ENCODE measurements at places on chromosomes 12 and 14.
A peak's percentile ranks its signal among the peaks of the same experiment; 100 is the strongest.

DNA sequence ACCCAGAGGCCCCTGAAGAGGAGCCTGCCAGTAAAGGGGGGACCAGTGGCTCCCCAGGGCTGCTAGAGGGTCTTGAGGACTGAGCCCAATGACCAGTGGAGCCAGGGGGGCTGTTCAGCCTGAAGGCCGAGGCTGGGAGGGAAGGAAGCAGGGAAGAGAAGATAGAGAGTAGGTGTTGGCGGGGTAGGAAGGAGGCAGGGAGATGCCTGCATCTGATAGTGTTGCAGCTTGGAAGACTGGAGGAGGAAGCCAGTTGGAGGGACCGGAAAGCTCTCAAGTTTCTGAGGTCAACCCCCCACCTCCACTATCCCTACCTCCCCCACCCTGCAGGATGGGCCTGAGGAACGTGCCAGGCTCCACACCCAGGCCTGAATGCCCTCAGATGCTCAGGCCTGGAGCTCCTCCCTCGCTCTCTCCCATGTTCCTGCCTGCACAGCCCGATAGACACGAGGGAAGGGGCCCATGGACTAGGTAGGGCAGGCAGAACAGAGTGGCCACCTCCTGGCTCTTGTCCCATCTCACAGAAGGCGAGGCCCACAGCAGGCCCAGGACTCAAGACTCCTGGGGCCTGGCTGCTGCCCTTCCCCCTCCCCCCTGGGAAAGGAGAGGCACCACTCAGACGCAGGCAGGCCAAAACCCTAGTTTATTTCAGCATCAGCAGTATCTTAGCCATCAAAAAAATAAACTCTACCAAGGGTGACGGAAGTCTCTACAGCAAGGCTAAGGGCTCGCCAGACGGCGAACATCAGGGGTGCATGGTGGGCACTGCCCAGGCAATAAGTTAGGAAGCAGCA lies 3.4 kb downstream of the CKB start:
- no peak for DNase-seq

- DNase-seq: peak; percentile 34
These were observed 707 bp downstream of the CPSF6 start for GRCh38 chr12:69239922-69240630.

GRCh38 chr12:70852416-70853150 lies 68.0 kb downstream of the PTPRR start:
- DNase-seq: no peak

- DNase-seq: no peak
These were observed 7.1 kb downstream of the RHOF start for GRCh38 chr12:121786440-121786825.

- no peak for DNase-seq
These were observed 30.4 kb upstream of the KCNA5 start for GRCh38 chr12:5013266-5013730.

DNA sequence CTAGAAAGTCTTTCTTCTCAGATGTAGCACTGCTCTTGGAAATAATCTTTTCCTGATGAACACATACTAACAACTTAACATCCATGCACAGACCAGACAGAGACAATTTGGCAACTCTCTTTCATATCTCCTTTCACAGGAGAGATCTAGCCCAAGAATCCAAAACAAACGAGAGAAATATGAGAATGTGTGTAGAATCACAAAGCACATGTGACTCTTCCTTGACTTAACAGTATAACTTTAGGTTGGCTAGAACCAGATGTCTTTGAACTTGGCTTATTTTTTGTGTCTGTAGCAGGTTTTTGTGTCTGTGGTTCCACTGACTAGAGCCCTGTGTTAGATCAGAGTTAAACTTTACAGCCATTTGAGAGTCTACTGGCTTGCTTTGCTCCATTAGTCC lies 114.2 kb downstream of the STXBP6 start:
- DNase-seq: no peak

DNA sequence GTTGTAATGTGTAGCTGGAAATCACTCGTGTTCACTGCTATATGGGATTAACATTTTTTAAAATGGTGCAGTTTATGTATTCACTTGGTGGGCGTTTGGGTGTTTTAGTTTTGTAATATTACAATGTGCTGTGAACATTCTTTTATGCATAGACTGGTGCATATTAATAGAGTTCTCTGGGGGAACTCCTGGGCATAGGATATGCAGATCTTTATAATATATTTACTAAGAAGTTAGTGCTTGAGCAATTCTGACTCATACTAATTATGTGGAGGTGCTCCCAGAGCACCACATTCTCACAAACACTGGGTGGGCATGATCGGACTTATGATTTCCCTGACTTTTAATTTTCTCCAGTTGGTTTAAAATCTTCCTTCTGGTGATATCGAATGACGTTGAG lies 342.3 kb downstream of the PDZRN4 start:
- DNase-seq: no peak

DNA sequence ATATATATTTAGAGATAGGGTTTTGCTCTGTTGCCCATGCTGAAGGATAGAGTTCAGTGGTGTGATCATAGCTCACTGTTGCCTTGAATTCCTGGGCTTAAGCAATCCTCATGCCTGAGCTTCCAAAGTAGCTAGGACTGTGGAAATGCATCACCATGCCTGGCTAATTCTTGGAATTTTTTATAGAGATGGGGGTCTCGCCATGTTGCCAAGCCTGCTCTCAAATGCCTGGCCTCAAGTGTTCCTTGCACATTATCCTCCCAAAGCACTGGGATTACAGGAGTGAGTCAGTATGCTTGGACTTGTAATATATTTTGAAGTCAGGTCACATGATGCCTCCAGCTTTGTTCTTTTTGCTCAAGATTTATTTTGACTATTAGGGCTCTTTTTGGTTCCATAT lies 178.0 kb downstream of the RPAP3 start:
- no peak for DNase-seq

GRCh38 chr12:88156075-88156654 lies 14.1 kb downstream of the TMTC3 start:
- DNase-seq: no peak

GRCh38 chr12:65926119-65926908 lies 102.0 kb downstream of the HMGA2 start:
- DNase-seq: no peak

- DNase-seq: no peak
These were observed 1304.7 kb upstream of the FLRT2 start for GRCh38 chr14:84225268-84225667.

- DNase-seq: no peak
These were observed 58.9 kb upstream of the RESF1 start for GRCh38 chr12:31900271-31900670.

DNA sequence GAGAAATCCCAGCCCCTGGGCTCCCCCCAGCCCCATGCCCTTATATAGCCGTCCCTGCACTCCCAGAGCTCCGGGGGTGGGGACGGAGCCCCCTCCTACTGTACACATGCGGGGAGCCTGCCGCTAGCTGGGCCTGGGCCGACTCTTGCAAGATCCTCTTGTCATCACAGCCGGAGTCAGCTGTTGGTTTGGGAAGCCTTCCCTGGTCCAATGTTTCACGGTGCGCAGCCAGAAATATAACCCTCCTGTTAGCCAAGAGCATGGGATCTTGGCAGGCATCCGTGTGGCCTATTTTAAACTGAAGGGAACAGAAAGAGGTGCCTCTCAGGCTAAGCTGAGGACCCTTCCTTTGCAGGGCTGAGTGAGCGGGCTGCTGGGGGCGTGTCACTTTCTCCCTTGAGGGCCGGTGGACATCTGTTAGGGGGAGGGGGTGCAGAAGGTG lies 175.3 kb downstream of the TSPAN9 start:
- no peak for DNase-seq

GRCh38 chr12:132571051-132571450 lies 39.3 kb downstream of the LRCOL1 start:
- no peak for DNase-seq

GRCh38 chr12:14910090-14910915 lies 24.6 kb upstream of the MGP start:
- peak; percentile 9 for DNase-seq

DNA sequence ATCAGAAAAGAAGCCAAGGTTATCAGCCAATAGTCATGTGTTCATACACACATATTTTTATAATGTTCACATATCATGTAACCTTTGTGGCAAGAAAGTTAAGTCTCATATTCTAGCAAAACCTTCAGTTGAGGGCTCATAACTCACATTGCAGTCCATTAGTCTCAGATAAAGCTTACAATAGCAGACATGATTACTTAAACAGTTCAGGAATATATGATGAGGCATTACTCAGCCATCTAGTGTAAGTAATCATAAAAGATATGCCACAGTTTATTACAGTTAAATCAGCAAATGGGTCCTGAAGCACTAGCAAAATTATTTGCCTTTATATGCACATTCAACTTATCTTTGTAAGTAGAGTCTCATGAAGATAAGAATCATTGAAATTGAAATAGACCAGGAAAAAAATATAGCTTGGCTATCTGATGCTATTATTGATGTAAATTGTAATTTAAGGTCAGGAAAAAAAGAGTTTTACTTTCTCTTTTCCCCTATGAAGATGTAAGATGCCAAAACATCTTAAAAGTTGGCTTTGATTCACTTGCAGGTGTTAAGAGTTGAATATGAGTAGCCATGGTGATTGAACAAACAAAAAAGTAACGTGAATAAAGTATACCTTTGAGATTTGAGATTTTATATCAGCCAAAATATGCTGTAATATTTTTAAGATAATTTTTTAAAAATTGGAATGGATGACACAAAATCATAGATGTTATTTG lies 537.0 kb downstream of the SLC6A15 start:
- no peak for DNase-seq

GRCh38 chr12:14618983-14619382 lies 51.3 kb upstream of the PLBD1 start:
- DNase-seq: no peak

GRCh38 chr14:86221000-86221399 lies 691.1 kb downstream of the FLRT2 start:
- DNase-seq: no peak
